SJSA1 (cell line): ENCODE measurements at places on chromosomes 3 and 15. TPM values are rescaled to one million over a fixed set of nuclear protein-coding genes. Genes with fewer than 3 reads are reported as not detected.

The CACNA1D gene
- total RNA-seq = not detected in 2 replicates

DNA sequence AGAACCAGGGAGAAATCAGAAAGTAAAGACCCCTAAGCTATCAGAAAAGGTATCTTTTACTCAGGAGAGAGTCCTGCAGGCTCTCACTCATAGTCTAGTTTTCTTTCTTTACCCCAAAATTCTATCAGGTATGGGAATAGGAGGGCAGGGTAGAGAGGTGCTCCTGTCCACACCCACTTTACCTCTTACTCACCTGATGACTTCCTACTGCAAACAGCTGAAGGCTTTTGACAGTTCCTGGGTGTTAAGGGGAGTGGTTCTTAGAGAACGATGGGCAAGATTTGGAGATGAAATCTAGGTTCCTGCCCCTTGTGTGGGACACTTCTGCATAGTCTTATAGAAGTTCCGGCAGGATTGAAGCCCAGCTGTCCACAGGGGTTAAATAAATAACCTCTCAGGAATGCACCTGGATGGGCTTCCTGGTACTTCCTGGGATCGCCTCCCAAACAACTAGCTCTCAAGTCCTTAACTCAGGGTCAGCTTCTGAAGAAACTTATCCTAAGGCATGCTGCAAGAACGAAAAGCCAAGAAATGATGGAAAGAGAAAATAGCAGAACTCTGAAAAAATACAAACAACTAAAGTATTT is 10.8 kb upstream of the TNFAIP8L3 start:
- DNase-seq = no peak

DNA sequence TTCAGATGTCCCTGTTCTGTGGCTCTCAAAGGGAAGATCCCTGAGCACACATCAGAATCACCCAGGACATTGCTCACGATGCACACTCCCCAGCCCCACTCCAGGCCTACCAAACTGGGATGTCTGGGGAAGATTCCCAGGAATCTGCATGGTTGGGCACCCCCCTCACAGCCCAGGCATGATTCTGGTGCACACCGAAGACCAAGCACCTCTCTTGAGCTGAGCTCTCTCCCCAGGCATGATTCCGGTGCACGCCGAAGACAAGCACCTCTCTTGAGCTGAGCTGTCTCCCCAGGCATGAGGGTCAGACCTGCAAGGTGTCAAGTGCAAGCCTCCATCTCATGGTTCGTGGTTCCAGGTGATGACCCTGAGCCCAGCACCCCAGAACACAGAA is 112.2 kb upstream of the MEF2A start:
- DNase-seq = no peak

DNA sequence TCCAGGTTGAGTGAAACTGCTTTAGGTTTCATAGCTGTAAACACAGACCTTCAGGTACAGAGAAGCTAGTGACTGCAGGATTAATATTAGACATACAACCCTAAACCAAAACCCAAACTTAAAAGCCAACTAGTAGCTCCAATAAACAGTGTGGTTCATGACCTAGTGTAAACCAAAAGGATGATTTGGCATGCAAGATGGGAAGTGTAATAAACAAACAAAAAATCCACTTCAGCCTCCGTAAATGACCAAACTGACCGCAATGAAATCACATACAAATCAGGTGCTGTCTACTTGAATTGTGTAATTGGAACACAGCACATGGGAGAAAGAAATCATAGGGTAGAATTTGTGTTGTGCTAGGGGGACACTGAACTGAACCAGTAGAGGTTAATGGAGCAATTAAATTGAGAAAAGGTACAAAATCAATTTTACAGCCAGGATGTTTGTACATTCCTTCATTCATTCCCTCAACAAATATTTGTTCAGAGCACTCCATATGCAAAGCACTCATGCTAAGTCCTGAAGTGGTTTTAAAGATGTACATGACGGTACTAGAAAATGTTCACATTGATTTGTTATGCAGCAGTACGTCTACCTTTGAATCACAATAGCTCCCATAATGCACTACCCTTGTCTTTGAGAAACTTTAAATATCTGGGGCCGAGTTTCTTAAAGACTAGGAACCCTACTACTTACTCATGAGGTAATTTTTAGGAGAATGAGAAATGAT is 21.4 kb upstream of the CHST2 start:
- no peak for DNase-seq

DNA sequence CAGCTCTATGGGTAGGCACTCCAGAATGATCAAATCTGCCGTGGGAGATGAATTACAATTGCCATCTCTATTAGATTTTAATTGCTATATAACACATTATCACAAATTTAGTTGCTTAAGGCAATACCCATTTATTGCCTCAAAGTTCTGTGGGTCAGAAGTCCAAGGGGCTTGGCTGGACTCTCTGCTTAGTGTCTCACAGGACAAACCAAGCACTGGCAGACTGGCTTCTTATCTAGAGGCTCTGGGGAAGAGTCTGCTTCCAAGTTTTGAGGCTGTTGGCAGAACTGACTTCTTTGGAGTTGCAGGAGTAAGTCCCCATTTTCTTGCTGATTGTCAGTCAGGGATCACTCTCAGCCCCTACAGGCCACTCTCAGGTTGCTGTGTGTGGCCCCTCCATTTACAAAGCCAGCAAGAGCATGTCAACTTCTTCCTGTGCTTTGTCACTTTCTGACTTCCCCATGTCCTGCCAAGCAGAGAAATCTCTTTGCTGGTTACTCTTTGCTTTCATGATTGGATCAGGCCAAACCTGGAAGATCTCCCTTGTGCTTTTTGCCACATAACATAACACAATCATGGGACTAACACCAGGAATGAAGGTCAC is 93.5 kb upstream of the PRICKLE2 start:
- no peak for DNase-seq

- DNase-seq = no peak
Observed at GRCh38 chr3:13871791-13872190, 8.1 kb downstream of the WNT7A start.

- DNase-seq = no peak
Observed at GRCh38 chr15:88624971-88625490, 3.9 kb downstream of the AEN start.

GRCh38 chr15:64599716-64600115 is 139.3 kb downstream of the ZNF609 start:
- peak; percentile 49 for DNase-seq

GRCh38 chr3:183195266-183195665 is 32.7 kb upstream of the LAMP3 start:
- DNase-seq = no peak
